ENCODE measurements at places on chromosomes 2 and 18. TPM values are rescaled to one million over a fixed set of nuclear protein-coding genes. Genes with fewer than 3 reads are reported as not detected.

The OSR1 gene
- total RNA-seq: not detected

The GALR1 gene
- total RNA-seq: not detected

The ARPC2 gene
- total RNA-seq: 639 TPM

The INHA gene
- total RNA-seq: not detected

The SNED1 gene
- total RNA-seq: 1.5 TPM

The SERPINB5 gene
- total RNA-seq: not detected

The PROKR1 gene
- total RNA-seq: not detected

The DUSP2 gene
- total RNA-seq: 260 TPM

The RGPD4 gene
- 0.07 TPM for total RNA-seq

The GALNT3 gene
- total RNA-seq: 21.3 TPM

The ENOSF1 gene
- total RNA-seq: 102 TPM

The KCNG2 gene
- not detected for total RNA-seq

The REG3G gene
- total RNA-seq: not detected

The RAB17 gene
- total RNA-seq: not detected

The LYPD6B gene
- total RNA-seq: not detected

The ATOH8 gene
- 0.07 TPM for total RNA-seq

The MALL gene
- total RNA-seq: 2.3 TPM

The XRCC5 gene
- total RNA-seq: 452 TPM

The BAZ2B gene
- 6.4 TPM for total RNA-seq

The POTEE gene
- 0.62 TPM for total RNA-seq

The LYG2 gene
- total RNA-seq: not detected

The MYO1B gene
- total RNA-seq: 7.0 TPM

The MC4R gene
- total RNA-seq: not detected

The NFATC1 gene
- 95.0 TPM for total RNA-seq

The RUFY4 gene
- total RNA-seq: not detected

The DHRS9 gene
- 3.3 TPM for total RNA-seq

The CD28 gene
- 53.6 TPM for total RNA-seq

The TCF23 gene
- not detected for total RNA-seq

The SPP2 gene
- not detected for total RNA-seq

The RNF25 gene
- 25.8 TPM for total RNA-seq

The BOK gene
- 0.27 TPM for total RNA-seq

The GYPC gene
- 128 TPM for total RNA-seq

The BCL11A gene
- 0.21 TPM for total RNA-seq

The ANKRD30BL gene
- total RNA-seq: not detected

The CFAP53 gene
- total RNA-seq: 0.51 TPM

The MYCN gene
- total RNA-seq: not detected

The CTAGE1 gene
- total RNA-seq: not detected

All from activated T-helper 2 cell treated with anti-CD3 and anti-CD28 coated beads, Interferon-gamma antibody, Interleukin-2, Interleukin-4, amounts not matched to agents 10 μg/mL and 5 μg/mL and 100 μg/mL, durations not matched to agents 14 hours and 24 hours and 36 hours (primary cell).